NAMALWA (cell line): ENCODE measurements at places on chromosomes 16 and 17.
A peak's percentile ranks its signal among the peaks of the same experiment; 100 is the strongest.

- peak; percentile 82 for DNase-seq
These were observed 33.2 kb upstream of the HAPSTR1 start for GRCh38 chr16:9058211-9058610.

DNA sequence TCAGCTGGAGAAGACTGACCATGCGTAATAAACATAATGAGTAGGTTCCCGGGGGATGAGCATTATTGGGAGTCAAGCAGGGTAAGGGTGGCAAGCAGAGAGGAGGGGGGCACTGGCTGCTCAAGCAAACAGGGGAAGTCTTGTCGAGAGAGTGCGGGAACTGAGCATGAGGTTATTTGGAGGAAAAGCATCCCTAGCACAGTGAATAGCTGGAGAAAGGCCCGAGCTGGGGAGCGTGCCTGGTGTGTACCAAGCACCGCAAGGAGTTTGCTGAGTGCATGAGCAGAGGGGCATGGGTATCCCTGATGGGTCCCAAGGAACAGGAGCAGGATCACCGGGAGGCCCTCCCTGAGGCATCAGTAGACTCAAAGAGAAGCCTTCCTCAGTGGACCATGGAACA, 17.2 kb downstream of the CYTH1 start:
- no peak for DNase-seq

DNA sequence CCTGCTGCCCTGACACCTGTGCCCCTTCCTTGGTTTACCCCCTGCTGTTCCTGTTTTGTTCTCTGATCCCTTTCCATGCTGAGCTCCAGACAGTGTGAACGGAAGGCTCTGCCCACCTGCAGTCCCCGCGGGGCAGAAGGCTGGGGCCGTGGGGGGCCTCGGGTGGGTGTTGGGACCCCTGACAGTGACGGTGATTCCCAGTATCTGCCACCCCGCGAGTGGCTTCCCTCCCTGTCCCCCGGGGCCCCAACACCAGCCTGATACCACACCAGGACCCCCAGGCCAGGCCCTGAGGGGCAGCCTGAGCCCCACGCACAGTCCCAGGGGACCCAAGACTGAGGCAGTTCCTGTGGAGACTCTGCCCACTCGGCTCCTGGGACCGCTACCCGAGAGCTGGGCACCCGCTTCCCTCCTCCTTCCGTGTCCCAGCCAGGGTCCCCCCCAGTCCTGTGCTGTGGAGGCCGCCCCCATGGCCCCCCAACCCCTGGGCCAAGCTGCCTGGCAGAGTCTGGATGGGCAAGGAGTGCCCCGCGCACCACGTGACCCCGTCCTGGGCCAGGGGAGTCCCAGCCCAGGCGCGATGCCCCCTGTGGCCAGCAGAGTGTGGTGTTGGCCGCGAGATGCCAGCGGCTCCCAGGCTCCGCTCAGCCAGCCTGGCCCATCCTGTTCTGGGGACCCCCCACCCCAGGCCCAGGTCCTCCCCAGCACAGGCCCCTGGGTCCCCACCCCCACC, 10.0 kb upstream of the C1QTNF8 start:
- peak; percentile 60 for DNase-seq

DNA sequence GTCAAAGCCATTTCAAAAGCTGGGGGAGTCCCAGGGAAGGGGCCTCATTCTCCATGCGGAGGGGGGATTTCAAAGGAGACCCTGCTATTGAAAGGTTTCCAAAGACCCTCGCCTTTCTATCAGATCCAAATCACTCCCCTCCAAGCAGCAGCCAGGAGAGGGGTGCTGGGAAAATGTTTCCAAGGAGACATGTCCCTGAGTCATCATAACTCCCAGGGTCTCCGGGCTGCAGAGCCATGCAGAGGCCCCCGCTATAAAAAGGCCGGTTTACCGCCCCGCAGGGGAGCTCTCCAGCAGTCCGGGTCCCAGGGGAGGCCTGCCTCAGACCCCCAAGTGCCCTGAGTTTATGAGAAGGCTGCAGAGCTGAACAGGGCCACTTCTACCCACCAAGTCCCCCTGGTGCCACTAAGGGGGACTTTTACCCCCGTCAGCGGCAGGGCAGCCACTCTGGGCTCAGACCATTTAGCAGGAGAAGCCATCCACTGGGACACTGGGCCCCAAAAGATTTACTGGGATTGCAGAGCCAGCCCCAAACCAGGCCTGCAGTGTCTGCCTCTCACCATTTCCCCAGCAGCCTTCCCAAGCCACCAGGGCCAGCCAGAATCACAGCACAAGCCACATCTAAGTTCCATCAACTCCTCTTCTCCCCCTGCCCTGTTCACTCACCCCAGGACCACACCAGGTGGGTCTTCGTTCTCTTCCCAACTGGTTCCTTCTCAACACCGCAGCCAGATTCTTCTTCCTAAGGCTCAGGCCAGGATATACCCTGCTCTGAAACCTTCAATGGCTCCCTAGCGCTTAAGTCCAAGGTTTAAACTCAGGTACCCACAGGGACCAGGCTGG, 234.4 kb downstream of the ZNF423 start:
- no peak for DNase-seq

- DNase-seq = no peak
These were observed 49.6 kb downstream of the MGAT5B start for GRCh38 chr17:76917829-76918228.

GRCh38 chr16:87464691-87465300, 28.0 kb downstream of the ZCCHC14 start:
- peak; percentile 46 for DNase-seq

- no peak for DNase-seq
These were observed 4.9 kb downstream of the POLG2 start for GRCh38 chr17:64491994-64492393.

- no peak for DNase-seq
These were observed 21.2 kb downstream of the MTHFSD start for GRCh38 chr16:86533767-86534351.

GRCh38 chr17:78678222-78678557, 101.0 kb upstream of the DNAH17 start:
- no peak for DNase-seq

DNA sequence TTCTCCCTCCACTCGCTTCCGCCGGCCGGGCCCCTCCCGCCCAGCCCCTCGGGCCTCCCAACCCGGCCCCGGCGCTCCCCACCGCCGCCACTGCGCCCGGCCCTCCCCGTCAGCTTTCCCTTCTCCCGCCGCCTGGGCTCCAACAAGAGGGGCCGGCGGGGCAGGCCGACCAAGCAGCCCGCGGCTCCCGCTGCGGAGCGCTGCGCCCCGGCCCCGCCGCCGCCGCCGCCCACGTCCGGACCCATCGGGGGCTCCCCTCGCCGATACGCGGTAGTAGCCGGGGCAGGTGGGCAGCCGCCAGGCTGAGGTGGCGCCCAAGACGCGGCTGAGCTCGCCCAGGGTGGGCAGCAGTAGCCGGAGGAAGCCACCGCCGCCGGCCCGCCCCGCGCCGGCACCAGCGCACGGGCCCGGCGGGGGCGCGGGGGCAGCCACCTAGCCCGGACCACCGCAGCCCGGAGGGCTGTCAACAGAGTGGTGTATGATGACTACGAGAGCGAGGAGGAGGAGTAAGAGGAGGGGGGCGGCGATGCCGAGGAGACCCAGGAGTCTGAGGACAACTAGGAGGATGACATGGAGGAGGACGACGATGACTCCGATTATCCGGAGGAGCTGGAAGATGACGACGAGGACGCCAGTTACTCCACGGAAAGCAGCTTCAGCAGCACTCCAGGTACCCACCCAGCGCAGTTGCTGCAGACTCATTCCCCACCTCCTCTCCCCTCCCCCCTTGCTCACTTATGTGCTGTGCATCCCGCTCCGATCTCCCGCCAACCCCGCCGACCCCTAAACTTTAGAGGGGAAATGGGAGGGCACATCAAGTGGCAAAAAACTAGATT, 498 bp downstream of the LRRC37B start:
- DNase-seq = peak; percentile 56

- DNase-seq = peak; percentile 78
These were observed 42.0 kb upstream of the TMC5 start for GRCh38 chr16:19375561-19376158.

DNA sequence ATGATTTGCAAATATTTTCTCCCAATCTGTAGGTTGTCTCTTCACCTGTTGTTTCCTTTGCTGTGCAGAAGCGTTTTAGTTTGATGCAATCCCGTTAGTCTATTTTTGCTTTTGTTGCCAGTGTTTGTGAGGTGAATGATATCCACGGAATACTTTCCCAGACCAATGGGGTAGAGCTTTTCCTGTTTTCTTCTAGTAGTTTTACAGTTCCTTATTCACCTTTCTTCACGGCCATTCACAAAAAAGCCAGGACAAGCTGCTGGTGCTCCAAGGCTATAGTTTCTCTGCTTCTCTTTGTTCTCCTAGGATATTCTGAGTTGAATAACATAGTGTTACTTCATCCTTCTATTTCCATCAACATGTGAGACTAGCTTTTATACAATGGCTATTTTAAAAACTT, 98.7 kb downstream of the UTP18 start:
- DNase-seq = no peak

DNA sequence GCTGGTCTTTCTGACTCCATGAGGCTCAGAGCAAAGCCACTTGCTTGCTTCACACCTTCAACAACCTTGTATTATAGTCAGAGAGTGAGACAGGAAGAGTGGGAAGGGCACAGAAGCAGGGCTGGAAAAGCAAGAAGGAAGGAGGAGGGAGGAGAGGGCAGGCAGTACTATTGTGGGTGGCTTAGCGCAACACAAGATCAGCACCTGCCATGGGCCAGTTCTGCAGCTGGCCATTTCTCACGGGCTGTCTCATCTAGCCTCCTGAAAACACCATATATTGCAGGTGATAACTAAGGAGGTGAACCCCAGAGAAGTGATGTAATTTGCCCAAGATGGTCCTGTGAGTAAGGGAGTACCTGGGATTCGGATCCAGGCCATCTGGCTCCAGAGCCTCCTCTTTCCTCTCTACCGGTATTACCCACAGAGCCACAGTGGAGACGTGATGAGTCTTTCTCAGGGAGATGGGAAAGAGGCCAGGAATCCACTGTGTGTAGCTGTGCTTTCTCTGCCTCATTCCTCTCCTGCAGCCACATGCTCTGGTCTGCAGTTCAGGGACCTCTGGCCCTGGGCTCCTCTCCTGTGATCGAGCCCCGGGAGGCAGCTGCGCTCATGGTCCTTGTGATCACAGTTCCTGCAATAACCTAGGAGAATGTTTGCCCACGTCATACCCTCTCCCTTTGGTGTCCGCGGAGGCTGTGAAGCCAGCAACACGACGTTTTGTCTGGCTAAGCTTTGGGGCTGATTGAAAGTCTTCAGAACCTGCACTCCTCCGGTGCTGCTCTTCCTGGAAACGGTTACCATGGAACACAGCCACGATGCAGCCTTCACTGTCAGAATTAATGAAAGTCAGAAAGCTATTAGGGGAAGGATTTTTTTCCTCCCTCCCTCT, 178.1 kb upstream of the CCL2 start:
- DNase-seq = no peak

GRCh38 chr17:15438491-15439105, 28.8 kb downstream of the CDRT4 start:
- DNase-seq = no peak

DNA sequence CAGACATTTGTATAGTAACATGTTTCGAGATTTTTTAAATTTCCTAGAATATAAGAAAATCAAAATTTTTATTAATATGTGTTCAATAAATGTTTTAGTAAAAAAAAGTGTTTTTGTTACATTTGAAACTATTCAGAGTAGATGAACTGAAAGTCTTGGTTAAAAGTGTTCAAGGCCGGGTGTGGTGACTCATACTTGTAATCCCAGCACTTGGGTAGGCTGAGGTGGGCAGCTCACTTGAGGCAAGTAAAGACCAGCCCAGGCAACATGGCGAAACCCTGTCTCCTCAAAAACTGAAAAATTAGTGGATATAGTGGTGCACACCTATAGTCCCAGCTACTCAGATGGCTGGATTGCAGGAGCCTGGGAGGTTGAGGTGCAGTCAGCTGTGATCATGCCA, 16.8 kb upstream of the PHKG2 start:
- DNase-seq = no peak

- peak; percentile 24 for DNase-seq
These were observed 22.7 kb upstream of the KIF19 start for GRCh38 chr17:74303305-74303704.

- no peak for DNase-seq
These were observed 23.0 kb downstream of the SUPT6H start for GRCh38 chr17:28684963-28685362.

- DNase-seq = peak; percentile 32
These were observed 1006.7 kb upstream of the GOT2 start for GRCh38 chr16:59740858-59741257.

- DNase-seq = peak; percentile 93
These were observed 304.4 kb downstream of the SEC14L1 start for GRCh38 chr17:77444984-77445759.

DNA sequence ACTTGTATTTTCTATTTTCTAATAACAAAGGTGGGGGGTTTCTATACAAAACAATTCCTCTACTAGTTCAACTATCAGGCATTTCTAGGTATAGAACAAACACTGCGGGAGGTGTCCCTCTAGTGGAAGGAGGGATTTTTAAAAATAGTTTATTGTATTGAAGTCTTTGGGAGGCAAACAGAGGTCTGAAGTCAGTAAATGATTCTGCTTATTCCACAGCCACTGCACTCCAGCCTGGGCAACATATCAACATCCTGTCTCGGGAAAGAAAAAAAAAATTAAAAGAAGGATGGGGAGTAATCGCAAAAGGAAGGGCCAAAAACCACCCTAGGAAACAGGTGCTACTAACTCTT, 648 bp upstream of the ERCC4 start:
- DNase-seq = peak; percentile 66

DNA sequence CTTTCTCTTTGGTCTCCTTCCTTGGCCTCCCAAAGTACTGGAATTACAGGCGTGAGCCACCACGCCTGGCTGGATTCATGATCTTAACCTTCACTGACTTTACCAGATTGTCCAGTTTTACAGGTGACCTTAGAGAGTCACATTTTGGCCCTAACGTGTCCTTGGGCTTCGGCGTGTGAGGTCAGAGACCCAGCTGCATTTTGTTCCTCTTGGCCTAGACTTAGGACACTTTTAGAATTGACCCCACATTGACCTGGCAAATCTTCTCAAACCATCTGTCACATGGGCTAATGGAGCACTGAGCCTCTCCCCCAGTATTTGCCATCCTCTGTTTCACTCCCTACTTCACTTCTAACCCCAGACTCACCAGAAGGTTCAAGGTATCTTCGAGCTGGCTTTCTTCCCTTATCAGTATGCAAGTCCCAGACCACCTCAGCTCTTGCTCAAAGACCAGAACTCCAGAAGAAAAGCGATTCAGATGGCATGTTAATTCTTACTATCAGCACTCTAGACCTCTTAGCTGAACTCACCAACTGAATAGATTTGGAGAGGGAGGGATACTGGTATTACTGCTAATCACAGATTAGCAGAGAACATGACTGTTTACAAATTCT, 1.7 kb upstream of the CYTH1 start:
- no peak for DNase-seq
